Endodermal cell (in vitro differentiated cells): ENCODE measurements at places on chromosomes 3 and 15. TPM values are rescaled to one million over a fixed set of nuclear protein-coding genes. Genes with fewer than 3 reads are reported as not detected.

DNA sequence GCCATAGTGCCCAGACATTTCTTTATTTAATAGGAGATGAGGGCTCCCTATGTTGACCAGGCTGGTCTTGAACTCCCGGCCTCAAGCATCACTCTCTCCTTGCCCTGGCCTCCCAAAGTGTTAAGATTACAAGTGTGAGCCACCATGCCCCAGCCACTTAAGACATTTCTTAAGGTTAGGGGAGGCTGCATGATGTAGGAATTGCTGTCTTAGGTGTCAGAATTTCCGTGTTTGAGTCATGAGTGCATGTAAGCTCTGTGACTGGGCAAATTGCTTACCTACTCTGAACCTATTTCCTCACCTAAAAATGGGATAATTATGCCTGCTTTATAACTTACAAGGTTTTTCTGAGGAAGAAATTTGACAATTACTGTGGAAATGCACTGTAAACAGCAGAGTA lies 34.2 kb upstream of the SIAH2 start:
- no peak for DNase-seq

DNA sequence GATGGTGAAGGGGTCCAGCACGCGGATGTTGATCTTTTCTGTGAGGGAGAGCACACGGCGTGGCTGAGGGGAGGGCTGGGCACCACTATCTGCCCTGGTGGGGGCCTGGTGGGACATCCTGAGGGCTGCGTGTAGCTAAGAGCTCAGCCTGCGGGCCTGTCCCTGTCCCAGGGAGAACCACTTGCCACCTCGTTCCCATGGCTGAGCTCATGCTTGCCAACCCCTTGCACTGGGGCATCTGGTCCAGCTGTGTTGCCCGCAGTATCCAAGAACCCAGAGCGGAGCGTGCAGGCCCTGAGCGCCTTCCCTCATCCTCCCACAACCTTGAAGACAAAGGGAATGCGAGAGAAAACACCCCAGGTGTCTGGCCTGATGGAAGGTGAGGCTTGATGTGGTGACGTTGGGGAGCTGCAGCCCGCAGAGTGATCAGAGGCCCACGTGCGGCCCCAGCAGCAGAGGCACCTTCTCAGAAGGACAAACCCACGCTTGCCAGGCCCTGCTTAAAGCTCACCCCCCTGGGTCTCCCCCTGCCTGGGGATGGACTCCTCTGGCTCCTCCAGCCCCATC lies 28.9 kb downstream of the TKT start:
- DNase-seq, result no peak

- DNase-seq, result peak; percentile 69
Observed at GRCh38 chr15:39887832-39888231, 32.2 kb downstream of the GPR176 start.

GRCh38 chr3:16998236-16998923 lies 113.6 kb downstream of the PLCL2 start:
- DNase-seq, result no peak

GRCh38 chr3:145015253-145015652 lies 1043.6 kb downstream of the DIPK2A start:
- DNase-seq, result no peak

DNA sequence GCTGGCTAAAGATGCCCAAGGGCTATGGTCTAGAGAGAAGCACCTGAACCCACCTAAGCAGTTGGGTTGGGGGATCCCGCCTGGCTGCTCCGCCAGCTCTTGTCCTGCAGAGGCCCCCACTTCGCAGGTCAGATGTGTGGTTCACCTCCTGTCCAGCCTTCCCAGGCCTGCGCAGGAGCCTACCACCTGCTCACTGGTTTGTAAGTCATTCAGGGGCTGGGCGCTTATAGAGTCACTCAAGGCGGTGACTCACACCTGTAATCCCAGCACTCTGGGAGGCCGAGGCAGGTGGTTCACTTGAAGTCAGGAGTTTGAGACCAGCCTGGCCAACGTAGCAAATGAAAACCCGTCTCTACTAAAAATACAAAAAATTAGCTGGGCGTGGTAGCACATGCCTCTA lies 3.9 kb upstream of the FURIN start:
- peak; percentile 71 for DNase-seq

- DNase-seq, result peak; percentile 67
Observed at GRCh38 chr15:98597666-98598065, 50.7 kb upstream of the IGF1R start.

DNA sequence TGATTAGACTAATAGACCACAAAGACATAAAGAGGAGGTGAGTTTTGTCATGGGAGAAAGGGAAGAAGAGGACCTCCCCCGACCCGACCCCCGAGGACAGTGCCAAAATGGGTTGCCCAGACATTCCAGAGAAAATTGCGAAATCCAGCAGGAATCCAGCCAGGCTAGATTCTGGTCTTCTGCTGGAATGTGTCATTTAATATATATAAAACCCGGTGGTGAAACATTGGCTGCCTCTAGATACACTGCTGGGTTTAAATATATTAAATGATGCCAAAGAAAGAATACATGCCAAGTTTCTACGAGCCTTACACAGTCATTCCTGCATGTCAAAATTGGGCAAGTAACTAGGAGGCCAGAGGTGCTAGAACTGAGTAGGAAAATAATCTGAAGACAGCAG lies 45.3 kb upstream of the SPESP1 start:
- DNase-seq, result peak; percentile 65

RBP2 gene
- not detected in 3 replicates for total RNA-seq

DNA sequence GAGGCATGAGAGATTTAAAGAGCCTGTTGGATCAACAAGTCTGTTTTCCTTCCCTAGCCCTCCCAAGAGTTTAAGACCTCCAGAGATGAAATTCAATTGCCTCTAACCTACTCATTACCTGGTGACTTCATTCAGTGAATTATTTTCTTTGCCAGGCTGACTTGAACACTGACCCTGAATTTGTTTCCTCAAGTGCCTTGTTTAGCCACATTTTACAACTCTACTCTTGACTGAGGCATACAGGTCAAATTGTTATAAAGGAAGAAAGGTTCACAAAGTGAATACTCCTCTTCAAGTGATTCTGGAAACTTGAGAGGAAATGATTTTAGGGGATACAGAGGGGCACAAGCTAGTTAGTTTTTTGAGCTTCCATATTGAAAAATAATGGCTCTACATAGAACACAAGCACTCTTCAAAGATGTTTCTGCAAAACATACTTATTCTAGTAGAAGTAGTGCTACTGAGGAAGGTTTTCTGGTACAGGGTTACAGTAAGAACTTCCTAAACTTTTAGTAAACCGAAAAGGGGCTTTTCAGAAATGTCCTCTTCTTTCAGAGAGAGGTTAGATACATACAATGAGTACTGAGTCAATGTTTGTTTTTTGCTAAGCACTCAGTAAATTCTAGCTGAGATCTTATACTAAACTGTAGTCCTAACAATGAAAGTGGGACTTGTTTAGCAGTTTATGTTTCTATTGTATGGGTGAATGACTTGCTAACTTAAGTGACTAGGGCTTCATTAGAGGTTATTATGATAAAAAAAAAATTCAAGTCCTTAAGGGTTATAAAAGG lies 137.4 kb upstream of the SATB1 start:
- no peak for DNase-seq

DNA sequence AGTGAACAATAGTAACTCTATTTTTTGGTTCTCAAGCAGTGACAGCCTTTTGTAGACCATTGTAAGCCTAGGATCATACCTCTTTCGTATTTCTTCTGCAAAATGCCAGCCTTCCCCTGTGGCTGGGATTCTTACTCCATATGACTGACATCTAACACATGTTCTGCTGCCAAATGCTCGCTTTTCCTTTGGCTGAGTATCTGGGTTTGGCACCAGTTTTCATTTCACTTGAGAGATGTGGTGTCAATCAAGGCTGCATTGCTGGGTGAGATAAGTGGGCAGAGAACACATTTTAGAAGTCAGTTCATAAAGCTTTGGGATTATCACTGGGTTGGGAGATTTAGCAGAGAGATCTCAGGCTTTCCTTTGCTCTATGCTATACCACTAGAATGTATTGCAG lies 514.7 kb upstream of the SGO1 start:
- no peak for DNase-seq

DNA sequence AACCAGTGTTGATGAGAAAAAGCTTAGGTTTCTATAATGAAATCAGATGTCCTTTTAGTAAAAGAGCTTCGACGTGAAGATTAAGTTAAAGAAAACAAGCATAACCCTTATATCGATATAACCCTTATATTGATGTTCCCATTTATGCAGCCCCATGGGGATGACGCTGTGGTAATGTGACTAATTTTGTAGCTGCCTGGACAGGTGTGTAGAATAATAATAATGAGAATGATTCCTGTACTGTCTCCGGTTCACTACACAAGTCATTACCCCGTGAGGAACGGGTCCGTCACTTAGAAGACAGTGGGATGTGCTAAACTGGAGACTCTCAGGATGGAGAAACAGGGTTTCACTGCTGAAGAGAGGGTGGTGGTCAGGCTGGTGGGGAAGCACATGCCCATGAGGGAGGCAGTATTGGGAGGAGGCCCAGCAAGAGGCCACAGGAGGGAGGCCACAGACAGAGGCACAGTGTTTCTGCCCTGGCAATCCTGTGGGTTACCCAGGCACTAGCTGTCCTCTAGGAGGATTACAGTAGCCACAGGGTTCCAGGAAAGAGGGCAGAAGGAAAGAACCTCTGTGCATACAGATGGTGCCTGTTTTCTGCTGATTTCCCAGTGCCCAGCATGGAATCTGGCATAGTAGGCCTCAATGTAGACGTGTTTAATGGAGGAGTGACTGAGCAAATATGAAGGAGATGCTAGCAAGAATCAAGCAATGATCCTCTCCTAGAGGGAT lies 191.1 kb upstream of the TSC22D2 start:
- DNase-seq, result no peak

- DNase-seq, result no peak
Observed at GRCh38 chr3:61940236-61940635, 378.9 kb downstream of the PTPRG start.

SLC33A1 gene
- 24.4 and 24.8 TPM in 2 replicates for total RNA-seq

ERICH6 gene
- not detected in 3 replicates for total RNA-seq

DNA sequence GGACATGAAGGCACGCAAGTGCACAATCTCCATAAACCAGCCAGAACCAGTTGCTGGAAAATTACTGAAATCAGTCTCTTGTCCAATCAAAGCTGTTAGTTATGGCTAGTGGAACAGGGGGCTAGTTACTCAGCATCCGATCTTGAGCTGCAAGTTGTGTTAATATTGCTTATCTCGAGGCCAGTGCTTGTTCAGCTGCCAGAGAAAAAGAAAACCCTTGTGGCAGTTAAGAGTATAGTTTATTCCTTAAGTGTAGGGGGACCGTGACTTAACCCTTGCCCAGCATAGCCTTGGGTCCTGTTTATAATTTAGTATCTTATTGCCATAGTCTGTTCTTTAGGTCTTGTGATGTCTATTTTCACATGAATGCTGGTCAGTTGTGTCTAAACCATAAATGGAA lies 268.5 kb downstream of the CD47 start:
- no peak for DNase-seq

DNA sequence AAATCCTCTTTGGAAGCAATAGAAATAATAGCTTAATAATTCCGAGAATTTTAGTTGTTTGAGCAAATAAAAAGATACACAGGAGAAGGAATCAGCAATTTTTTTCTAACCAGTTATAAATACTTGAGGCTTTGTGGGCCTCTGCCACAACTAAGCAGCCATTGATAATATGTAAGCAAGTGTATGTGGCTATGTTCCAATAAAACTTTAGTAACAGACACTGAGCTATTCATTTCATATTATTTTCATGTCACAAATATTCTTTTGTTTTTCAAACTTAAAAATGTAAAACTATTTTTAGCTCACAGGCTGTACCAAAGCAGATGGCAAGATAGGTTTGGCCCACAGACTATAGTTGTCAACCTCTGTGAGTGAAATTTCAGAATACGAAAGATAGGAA lies 85.7 kb downstream of the MSL2 start:
- no peak for DNase-seq

REC114 gene
- total RNA-seq, result not detected in 3 replicates

DNA sequence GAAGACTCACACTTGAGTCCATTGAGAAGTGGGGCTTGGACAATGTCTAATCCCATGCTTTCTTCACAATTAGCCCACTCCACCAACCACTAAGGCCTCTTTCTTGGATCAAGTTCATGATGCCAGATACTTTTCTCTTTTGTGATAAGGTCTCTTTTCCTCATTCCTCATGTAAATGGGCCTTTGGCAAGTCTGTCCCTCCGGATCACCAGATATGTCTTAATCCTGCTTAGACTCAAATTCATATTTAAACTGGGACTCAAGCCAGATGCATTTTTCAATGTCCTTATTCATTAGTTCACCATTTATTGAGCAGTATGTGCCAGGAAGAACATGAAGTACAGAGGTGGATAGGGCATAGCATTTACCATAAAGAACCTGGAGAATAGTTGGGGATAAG lies 671.1 kb downstream of the TBL1XR1 start:
- no peak for DNase-seq

- no peak for DNase-seq
Observed at GRCh38 chr3:105399611-105400010, 32.9 kb downstream of the ALCAM start.

DNA sequence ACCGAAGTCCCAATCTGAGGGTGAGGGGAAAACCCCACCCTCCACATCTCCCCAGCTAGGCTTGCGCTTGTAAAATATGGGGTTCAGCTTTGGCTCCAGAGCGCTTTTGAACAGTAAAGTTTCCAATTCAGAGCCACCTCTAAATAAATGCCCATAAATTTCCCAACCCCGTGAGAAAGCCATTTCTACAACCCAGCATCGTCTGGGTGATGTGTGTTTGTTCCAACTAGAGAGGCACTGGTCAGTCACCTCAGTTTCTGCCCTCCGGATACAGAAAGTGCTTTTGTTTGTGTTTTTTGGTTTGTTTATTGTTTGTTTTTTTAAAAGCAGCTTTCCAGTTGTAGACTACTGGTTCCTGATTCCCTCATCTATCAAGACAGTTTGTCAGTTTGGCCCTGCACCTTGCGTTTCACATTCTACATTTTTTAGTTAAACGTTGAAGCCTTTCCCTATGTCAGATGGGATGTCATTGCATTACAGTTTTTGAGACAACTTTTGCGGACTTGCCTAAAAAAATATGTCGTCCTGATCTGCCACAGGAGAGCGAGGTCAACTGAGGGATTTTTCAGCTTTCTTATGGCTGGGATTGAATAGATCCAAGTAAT lies 15.0 kb upstream of the SOX2 start:
- DNase-seq, result no peak

PIK3CA gene
- total RNA-seq, result 19.4 to 21.1 TPM (median 20.0 TPM) in 3 replicates

MKRN3 gene
- not detected in 3 replicates for total RNA-seq

PP2D1 gene
- total RNA-seq, result not detected in 2 replicates

- DNase-seq, result no peak
Observed at GRCh38 chr3:152281133-152281713, 12.5 kb downstream of the MBNL1 start.

- DNase-seq, result peak; percentile 92
Observed at GRCh38 chr3:42043099-42043813, 47.9 kb upstream of the TRAK1 start.

- DNase-seq, result no peak
Observed at GRCh38 chr15:45645026-45645980, 10.5 kb downstream of the SQOR start.

GABRB3 gene
- total RNA-seq, result 120 and 122 TPM in 2 replicates
